ENCODE measurements at places on chromosomes 7 and 10.

- DNase-seq, result no peak
These were observed 266.5 kb upstream of the MKLN1 start for GRCh38 chr7:131061158-131061557.

DNA sequence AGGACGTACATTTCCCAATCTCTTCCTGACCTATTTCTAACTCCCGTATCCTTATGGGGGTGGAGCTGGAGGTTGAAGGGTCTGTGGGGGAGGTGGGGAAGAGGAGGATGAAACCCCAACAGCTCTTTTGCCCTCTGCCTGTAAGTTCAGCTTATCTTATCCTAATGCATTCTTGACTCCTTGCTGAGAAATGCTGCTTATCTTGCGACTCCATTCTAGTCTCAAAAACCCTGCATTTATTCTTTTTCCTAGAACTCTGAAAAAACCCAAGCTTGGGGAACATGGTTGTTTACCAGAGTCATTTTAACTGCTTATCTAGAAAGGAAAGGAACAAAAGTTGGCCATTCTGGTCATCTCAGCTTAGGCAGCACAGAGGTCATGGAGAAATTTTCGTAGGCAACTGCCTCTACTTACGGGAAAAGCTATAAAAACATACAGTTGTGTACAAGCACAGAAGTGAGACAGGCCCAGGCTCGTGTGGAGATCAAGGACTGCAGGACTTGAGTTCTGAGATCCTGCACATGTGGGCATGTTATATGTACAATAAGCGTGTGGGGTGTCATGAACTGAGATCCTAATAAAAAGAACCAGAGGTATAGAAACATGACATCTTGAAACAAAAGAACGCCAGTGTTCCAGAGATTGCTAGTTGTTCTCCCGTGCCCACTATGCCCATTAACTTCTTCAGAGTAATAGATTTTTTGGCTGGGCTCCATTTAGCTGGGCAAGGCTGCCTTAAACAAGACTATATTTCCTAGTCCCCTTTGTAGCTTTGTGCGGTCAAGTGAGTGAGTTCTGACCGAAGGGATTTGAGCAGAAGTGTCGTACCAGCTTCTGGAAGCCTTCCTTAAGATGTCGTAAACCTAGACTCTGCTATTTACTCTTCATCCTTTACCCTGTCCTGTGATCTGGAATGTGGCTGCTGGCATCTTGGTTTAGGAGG lies 9.6 kb downstream of the INMT start:
- DNase-seq, result no peak

GRCh38 chr7:19489162-19489820 lies 219.5 kb downstream of the POLR1F start:
- DNase-seq, result no peak

- DNase-seq, result no peak
These were observed 1.0 kb upstream of the PILRA start for GRCh38 chr7:100372256-100372655.

DNA sequence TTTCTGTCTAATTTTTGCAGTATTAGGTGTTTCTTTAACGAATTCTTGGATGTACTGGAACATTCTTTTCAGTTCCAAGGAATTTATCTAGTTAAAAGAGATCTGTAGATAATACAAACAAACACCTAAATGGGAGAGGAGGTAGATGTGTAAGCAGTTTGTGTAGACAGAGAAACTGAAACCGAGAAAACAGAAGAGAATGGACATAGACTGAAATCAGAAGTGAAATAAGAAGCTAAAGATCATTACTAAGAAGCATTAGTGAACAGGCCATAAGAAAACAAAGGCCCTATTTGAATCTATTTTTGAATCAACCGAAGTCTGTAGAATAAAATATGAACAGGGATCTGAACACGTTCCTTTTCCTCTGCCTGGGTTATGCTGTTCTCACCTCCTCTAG lies 26.5 kb upstream of the TMEM229A start:
- DNase-seq, result no peak

GRCh38 chr10:126331101-126331500 lies 57.2 kb downstream of the ADAM12 start:
- DNase-seq, result no peak

DNA sequence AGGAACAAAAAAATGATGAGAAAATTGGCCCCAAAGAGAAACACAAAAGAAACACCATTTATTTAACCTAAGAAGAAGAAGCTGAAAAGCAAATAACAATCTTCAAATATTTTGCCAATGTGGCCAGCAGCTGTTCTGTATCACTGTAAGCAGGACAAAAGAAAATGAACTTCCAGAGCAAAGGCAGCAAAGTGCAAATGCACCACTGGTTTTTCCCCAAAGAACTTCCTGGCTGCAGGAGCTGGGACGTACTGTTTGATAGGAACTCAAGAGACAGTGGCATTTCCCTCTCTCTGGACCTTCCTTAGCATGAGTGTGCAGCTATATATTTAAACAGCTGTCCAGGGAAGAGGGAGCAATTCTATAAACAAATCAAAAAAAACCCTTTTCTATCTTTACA lies 60.4 kb downstream of the RNLS start:
- DNase-seq, result no peak

GRCh38 chr7:50367570-50367969 lies 63.1 kb downstream of the IKZF1 start:
- DNase-seq, result no peak

- DNase-seq, result peak; percentile 42
These were observed at the start of gene SEM1 for GRCh38 chr7:96709381-96710228. Gene SEM1 (minus strand): TSS chr7:96709846. CDS start chr7:96709763, 83 bp downstream.

GRCh38 chr10:121088524-121088923 lies 237.4 kb downstream of the WDR11 start:
- no peak for DNase-seq

DNA sequence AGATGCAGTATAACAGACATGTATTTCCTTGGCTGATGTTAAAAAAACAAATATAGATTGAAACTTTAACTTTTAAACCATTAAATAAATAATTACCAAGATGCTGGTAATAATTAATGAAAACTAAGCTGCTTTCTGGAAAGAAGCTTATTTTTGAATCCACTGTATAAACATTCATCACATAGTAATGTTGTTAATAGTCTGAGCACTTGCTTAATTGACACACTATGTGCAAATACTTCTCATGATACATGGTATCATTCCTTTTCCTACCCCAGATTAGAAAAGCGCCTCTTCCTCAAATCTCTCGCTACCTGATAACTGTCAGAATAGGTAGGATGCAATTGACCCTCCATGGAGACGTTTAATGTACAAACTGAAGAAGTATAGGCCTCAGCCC lies 15.0 kb upstream of the COL28A1 start:
- DNase-seq, result no peak

GRCh38 chr10:80660266-80660665 lies 122.6 kb downstream of the SH2D4B start:
- DNase-seq, result no peak

GRCh38 chr7:2272031-2272430 lies 30.0 kb downstream of the NUDT1 start:
- no peak for DNase-seq

- no peak for DNase-seq
These were observed 95.0 kb upstream of the SDK1 start for GRCh38 chr7:3206101-3206500.

DNA sequence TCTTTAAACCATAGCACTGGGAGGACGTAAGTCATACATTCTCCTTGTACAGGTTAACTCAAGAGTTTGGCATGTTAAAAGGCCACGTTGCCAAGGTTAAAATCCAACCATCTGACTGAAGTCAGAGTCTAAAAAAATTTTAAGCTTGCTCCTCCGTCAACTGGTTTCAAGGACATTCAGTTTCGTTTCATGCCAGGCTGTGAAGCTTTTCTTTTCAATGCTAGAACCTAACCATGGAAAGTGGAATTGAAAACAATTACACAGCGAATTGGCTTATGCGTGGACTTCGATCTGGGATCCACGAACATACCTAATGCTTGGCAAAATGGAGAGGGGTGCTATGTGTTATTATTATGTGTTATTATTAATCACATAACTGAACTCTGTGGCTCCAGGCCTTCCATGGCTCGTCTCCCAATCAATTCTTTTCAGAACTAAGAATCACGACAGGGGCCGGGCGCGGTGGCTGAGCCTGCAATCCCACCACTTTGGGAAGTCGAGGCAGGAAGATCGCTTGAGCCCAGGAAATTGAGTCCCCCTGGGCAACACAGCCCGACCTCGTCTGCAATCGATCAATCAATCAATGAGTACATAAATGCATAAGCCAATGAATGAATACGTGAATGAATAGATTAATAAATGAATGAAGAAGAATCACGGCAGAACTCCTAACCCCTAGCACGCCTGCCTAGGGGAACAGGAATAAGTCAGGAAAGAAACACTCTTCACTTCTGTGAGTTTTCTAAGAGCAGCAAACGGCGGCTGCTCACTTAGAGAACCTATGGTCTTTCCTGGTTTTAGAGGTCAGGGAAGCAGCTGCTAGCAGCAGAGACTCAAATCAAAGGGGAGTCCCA lies 733 bp upstream of the ARL5B start:
- no peak for DNase-seq

- DNase-seq, result no peak
These were observed 35.0 kb downstream of the C10orf105 start for GRCh38 chr10:71684356-71685173.

GRCh38 chr10:28429573-28430216 lies 103.2 kb upstream of the WAC start:
- DNase-seq, result no peak

GRCh38 chr10:121379013-121379412 lies 219.2 kb downstream of the FGFR2 start:
- DNase-seq, result no peak

GRCh38 chr10:36771725-36772124 lies 353.7 kb upstream of the ANKRD30A start:
- no peak for DNase-seq

DNA sequence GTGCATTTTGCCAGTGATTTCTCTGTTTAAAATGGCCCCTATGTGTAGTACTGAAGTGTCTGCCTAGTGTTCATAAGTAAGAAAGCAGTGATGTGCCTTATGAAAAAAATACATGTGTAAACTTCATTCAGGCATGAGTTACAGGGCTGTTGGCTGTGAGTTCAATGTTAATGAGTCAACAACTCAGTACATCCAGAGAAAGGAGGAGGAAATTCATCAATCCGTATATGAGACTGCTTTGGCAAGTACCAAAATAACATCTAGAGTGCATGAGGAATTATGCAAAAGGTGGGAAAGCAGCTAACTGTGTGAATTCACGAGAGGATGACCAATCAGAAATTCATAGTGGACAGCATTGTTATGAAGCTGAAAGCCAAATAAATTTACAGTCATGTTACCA lies 255.6 kb downstream of the ZEB1 start:
- DNase-seq, result no peak

- DNase-seq, result no peak
These were observed 106.2 kb downstream of the TWIST1 start for GRCh38 chr7:19011212-19011611.

- no peak for DNase-seq
These were observed 4.7 kb upstream of the PWWP2B start for GRCh38 chr10:132392184-132392800.

DNA sequence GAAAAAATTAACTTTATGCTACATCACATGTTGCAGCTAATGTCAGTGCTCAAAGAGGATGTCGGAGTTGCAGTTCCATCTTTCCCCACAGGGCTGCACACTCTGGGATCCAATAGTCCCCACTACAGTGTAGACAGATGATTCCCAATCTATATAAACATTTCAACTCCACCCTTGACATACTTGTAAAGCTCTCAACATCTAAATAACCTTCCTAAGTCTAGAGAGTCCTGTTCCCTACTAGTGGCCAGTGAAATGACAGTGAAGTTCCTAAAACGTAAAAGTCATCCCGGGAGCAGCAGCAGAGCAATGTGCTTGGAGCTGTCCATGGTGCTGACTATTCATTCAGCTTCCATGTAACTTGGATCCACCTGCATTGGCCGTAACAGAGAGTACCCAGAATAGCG lies 145.1 kb downstream of the GRM8 start:
- DNase-seq, result no peak

- DNase-seq, result no peak
These were observed 86.9 kb downstream of the ZNF277 start for GRCh38 chr7:112293416-112293815.

DNA sequence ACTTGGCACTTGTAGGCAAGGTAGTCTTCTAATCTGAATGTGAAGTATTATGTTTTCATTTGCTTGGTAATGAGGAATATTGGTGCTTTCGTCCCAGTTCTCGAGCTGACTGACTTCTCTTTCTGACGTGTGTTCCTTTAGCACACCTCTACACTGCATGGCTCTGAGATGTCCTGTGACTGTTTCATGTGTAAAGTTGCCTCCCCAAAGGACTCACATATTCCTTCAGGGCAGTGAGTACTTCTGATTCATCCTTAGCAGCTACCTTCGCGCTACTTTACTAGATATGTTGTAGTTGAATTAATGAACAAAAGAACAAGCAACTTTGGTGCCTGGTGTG lies 113.7 kb downstream of the EGFR start:
- DNase-seq, result no peak

- no peak for DNase-seq
These were observed 52.6 kb downstream of the GNAI1 start for GRCh38 chr7:80187279-80187678.

GRCh38 chr10:71868192-71868697 lies 17.2 kb upstream of the PSAP start:
- DNase-seq, result no peak

GRCh38 chr7:113657603-113658002 lies 261.2 kb downstream of the PPP1R3A start:
- DNase-seq, result no peak

DNA sequence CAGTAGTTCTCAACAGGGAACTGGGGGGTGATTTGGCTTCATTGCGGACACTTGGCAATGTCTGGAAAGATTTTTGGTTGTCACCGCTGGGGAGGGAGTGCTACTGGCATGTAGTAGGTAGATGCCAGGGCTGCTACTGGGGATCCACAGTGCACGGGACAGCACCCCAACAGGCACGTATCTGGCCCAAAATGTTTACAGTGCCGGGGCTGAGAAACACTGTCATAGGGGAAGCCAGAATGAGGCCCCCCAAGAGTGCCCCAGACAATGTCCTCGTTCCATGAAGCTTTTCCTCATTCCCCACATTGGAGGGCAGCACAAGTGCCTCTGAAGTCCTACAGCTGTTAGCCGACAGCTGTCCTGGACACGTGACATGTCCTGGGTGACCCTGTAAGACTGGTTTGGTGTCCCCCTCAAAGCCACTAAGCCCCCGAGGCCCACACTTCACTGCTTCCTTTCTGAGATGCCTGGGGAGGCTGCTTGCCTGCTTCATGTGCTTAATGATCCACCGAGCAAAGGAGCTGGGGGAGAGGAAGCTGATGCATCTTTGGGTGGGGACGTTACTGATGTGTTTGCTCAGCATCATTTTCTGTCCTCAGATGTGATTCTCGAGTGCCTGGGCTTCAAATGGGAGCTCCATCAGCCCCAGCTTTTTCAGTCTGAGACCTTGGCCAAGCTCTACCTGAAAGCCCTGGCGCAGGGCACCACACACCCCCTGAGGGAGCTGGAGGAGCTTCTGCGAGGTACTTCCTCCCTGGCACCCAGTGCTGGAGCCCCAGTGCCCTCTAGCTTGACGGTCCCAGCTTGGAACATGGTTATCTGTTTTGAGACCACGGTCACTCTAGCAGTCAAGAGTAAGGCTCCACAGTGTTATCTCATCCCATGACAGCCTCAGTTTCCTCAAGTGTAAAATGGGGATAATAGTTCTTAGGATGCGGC lies 14.7 kb downstream of the BTBD16 start:
- no peak for DNase-seq
